ENCODE measurements at places on chromosomes 2 and 18.

DNA sequence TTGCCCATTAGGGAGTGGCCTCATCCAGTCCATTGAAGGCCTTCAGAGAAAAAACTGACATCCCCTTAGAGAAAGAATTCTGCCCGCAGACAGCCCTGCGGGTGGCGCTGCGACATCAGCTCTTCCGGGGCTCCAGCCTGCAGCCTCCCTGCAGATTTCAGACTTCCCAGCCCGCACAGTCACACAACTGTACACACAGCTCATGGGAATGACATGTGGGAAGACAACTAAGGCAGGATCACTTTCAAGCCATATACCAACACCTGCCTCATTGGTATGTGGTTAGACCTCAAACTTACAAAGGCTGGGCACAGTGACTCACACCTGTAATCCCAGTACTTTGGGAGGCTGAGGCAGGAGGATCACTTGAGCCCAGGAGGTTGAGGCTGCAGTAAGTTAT is 24.8 kb upstream of the TUBB6 start:
- no peak for DNase-seq

- no peak for DNase-seq
Observed at GRCh38 chr2:239234191-239235175, 166.3 kb downstream of the HDAC4 start.

- DNase-seq, result no peak
Observed at GRCh38 chr2:15377202-15377601, 183.9 kb downstream of the NBAS start.

DNA sequence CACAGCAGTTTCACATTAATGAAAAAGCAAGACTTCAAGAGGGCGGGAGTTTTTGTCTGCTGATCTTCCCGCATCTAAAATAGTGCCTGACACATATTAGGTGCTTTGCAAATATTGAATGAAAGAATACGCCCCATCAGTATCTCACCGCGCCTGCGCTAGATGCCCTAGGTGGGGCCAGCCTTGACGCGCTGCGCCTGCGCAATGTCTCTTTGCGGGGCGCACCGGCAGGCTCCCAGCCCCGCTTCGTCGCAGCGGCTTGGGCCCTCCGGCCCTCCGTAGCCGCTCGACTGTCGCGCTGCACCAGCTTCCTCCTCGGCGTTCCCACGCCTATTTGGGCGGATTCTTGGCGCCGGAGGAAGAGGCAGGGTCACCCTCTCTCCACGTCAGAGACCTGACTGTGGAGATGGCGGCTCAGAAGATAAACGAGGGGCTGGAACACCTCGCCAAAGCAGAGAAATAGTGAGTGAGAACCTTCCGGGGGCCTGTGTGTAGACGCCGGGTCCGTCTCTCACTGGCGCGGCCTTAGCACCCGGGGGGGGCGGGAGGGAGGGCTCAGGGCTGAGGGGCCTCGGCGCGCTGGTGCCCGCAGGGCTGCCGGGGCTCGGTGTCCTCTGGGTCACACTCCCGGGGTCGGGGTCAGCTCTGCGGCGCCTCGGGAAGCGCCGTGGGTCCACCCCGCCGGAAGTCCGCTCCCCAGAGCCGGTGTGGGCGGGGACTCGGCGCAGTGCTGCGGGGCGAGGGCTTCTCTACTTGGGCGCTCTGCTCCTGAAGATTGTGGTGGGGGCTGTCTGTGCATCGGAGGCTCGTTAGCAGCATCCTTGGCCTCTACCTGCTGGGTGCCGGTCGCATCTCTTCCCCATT is at the start of gene NAPG:
TSS of gene NAPG (plus strand) at position 331 of the 864 bp plus-strand sequence. CDS start at position 407, 76 bp downstream.
- DNase-seq, result peak; percentile 98

DNA sequence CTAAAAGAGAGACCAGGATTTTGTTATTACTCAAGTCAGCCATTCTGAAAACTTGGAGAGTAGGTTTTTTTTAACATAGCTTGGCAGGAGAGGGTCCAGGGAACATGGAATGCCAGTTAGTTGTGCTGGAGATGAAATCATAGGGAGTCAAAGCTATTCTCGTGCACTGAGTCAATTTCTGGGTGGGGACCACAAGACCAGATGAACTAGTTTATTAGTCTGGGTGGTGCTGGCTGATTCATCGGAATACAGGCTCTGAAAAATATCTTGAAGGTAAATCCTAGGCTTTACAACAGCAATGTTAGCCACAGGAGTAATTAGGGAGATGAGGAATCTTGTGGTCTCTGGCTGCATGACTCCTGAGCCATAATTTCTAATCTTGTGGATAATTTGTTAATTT is 921.4 kb downstream of the TRIB2 start:
- DNase-seq, result no peak

All from spinal cord (tissue), 10 donors.